ENCODE measurements at places on chromosomes 5 and 9.

- DNase-seq: no peak
Observed at GRCh38 chr9:131887680-131888079, 147.8 kb upstream of the RAPGEF1 start.

GRCh38 chr5:45062044-45062443, 253.3 kb downstream of the MRPS30 start:
- no peak for DNase-seq

GRCh38 chr5:132877938-132878337, 4.5 kb downstream of the LEAP2 start:
- DNase-seq: no peak

GRCh38 chr9:123669346-123669745, 260.6 kb downstream of the DENND1A start:
- no peak for DNase-seq

GRCh38 chr9:91896513-91897121, 53.4 kb downstream of the ROR2 start:
- no peak for DNase-seq

DNA sequence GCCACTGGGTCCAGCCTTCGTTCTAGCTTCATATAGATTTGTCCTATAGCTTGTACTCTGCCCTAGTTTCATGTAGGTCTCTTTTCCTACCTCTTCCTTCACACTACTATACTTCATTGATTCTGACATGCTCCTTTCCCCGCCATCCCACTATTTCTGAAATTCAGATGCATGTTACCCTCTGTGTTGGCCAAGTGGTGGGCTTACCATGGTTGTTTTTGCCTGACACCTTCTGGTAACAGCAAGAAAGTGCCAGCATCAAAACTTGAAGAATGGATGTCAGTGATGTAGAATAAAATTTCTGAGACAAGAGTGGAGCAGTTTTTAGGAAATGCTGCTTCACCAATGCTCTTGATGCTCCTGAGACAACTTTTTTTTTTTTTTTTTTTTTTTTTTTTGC, 19.5 kb upstream of the SERINC5 start:
- DNase-seq: peak; percentile 55

DNA sequence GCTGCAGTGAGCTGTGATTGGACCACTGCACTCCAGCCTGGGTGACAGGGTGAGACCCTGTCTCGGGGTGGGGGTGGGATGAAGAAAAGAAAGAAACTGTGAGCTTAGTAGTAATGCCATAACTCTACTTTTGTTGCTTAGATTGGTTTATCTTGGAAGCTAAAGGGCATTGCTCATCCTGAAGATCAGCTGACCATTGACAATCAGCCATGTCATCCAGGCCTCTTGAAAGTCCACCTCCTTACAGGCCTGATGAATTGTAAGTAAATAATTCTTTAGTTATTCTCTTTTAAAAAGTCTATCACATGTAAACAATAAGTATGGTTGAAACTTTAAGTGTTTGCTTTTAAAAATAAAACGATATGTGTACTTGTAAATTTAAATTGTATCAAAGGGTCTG, 11.4 kb downstream of the OCLN start:
- DNase-seq: no peak
